Foreskin keratinocyte (primary cell): ENCODE measurements at places on chromosomes 3 and 15. TPM values are rescaled to one million over a fixed set of nuclear protein-coding genes. Genes with fewer than 3 reads are reported as not detected.

The PLSCR2 gene
- total RNA-seq, result not detected in 2 replicates

The HOMER2 gene
- 12.8 and 14.8 TPM in 2 replicates for total RNA-seq

The NRG4 gene
- not detected in 2 replicates for total RNA-seq

The PP2D1 gene
- not detected in 2 replicates for total RNA-seq

The ZNF80 gene
- not detected in 2 replicates for total RNA-seq

The GPR176 gene
- 46.2 and 49.1 TPM in 2 replicates for total RNA-seq

The CCRL2 gene
- total RNA-seq, result not detected in 2 replicates

The TERB2 gene
- not detected in 2 replicates for total RNA-seq

The CCR3 gene
- not detected in 2 replicates for total RNA-seq

The CLDN11 gene
- total RNA-seq, result 4.8 and 22.6 TPM in 2 replicates

The LRCH3 gene
- total RNA-seq, result 35.1 and 38.2 TPM in 2 replicates

The ARID3B gene
- 7.9 and 8.6 TPM in 2 replicates for total RNA-seq

The RTP3 gene
- total RNA-seq, result not detected in 2 replicates

The SLC12A8 gene
- total RNA-seq, result 10.5 and 11.2 TPM in 2 replicates
